ENCODE measurements at places on chromosomes 2 and 18.

- DNase-seq: no peak
These were observed 5.9 kb downstream of the NRXN1 start for GRCh38 chr2:51025906-51026555.

GRCh38 chr2:73970850-73971471 lies 13.7 kb upstream of the TET3 start:
- no peak for DNase-seq

DNA sequence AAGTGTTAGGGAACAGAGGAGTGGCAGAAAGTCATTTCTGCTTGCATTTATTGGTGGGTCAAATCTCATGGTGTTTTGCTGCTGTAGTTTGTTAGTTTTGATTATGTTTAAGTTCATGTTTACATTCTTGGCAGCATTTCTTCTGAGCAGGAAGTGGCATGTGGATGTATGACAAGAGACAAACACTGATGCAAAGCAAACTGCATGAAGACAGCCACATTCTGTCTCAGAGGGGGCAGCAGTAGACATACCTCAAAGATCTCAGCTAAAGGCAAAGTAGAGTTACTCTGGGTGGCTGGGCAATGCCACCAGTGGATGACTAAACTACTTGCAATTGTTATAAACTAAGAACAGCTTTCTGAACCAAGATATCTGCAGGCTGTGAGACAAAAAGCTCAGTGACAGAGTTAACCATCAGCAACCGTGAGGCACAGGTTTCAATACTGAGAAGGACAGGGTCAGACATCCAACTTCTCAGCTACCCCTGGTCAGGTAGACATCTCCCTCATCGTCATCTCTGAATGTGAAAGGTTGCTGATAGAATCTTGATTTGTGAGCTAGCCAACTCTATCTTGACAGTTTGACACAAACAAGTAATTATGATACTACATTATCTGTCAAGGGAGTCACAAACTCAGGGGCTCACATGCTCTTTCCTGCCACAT lies 16.4 kb downstream of the GALNT3 start:
- DNase-seq: no peak

DNA sequence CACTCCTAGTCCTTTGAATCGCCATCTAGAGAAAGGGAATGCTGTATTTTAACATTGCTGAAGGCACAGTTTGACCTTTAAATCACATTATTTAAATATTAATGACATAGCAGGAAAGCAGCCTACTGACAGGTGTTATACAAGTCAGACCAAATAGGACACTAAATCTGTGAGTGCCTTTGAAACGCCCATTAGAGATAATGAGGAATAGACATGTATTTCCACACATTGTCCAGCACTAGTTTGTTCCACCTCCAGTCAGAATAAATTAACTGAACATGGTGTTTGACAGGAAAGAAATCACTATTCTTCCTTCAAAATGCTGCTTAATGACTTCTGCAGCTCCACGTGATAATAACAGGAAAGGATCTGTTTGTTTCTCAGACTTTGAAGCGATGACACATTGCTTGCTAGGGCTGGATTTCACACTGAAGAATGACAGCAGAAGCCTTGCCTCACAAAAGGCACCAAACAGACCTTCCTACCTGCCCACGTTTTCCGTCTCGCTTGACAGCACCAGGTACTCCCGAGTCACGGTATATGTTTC lies 90.5 kb upstream of the DDX18 start:
- peak; percentile 15 for DNase-seq

DNA sequence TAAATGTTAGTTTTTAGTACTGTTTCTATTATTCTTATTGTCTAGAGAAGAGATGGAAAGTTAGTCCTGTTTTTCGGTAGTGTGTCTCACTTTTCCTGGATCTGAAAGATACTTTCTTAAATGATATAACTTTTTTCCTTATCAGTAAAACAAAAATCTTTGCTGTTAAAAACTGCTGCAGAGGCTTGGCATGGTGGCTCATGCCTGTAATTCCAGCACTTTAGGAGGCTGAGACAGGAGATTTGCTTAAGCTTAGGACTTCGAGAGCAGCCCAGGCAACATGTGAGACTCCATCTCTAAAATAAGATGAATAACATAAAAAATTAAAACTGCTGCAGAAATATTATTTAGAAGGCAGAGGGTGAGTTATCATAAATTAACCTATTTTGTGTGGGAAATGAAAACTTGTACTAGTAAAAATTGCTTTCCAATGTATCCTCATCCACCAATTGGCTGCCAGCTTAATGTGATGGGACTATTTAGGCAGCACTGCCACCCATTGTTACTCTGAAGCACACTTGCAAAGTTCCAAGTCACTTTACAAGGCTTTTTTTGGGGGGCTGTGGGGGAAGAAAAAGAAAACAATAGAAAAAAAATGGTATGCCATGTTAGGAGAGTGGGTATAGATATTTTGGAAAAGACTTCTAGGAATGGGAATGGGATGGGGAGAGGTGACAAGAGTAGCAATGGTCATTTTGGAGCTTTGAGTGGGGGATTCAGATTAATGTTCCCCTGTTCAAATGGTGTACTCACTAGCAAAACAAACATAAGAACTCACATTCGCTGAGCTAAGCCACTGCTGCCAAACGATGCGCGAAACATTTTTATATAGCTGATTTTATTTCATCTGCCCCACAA lies 62.7 kb downstream of the MEIS1 start:
- no peak for DNase-seq

GRCh38 chr2:33268246-33268831 lies 208.1 kb upstream of the RASGRP3 start:
- no peak for DNase-seq

DNA sequence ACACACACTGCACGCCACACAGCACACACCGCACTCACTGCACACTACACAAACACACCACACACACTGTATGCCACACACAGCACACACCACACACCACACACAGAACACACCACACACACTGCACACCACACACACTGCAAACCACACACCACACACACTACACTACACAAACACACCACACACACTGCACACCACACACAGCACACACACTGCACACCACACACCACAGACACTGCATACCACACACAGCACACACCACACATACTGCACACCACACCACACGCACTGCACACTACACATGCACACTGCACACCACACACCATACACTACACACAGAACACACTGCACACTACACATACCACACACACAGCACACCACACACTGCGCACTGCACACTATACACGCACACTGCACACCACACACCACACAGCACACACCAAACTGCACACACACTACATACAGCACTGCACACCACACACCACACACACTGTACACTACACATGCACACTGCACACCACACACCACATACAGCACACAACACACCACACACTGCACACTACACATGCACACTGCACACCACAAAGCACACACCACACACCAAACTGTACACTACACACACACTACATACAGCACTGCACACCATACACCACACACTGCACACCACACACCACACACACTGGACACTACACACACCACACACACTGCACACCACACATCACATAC lies 59.6 kb downstream of the ASB1 start:
- DNase-seq: no peak

DNA sequence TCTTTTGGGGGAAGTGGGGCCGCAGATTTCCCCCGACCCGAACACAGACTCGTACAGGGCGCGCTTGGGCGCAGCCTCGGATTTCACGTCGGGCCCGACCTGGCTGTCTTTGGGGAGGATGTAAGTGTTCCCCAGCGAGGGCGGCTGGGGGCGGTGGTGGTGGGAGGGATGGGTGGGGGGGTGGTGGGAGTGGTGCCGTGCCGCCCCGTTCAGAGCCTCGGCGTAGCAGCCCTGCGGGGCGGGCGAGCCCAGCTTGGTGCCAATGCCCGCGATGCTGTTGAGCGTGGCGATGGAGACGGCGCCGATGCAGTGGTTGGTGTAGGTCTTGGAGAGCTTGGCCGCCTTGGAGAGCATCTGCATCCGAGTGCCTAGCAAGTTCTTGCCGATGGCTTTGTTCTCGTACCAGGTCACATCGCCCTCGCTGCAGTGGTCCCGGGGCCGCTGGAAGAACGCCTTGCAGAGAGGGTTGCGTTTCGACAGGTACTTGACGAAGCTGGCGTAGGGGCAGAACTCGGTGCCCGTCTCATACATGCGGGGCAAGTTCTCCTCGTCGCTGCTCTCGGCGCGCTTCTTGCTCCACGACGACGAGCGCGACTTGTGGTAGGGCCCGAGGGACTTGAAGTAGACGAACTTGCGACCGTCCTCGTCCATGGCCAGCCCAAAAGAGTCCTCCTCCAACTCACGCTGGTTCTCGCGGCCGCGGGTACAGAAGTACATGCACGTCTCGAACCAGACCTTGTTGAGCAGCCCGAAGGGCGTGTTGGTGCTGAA lies 1.3 kb downstream of the KCTD1 start:
- peak; percentile 20 for DNase-seq

GRCh38 chr2:98772536-98772935 lies 41.6 kb upstream of the MGAT4A start:
- no peak for DNase-seq

DNA sequence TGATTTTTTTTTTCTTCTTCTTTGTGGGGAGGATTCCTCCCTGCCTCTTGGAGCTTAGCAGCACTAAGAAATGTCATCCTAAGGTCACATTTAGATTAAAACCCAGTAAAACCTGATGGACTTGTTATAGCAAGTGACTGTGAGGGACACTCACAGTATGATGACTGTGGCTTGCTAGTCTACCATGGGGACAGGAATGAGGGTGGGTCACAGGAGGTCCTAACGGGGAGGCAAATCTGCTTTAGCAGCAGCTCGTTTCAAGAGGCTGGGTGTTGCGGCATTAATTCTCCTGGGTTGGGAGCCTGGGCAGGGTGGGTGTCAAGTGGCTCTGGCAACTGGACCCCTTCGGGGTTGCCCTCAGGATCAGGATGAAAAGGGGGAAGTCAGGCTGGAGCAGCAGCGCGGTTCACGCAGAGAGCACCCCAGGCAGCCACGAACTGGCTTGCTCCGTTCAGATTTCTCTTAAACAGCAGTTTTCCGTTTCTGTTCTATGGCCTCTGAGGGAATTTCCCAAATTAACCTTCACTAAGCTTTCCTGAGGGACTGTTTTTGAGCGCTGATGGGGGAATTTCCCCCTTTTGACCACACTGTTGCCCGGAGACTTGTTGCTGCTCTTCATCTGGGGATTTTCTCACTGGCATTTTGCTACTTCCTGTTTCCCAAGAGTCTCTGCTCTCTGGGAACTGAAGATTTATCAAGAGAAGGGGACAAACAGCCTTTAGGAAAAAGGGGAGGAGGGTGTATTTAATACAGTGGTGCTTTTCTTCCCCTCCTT lies 59.8 kb upstream of the PELI1 start:
- DNase-seq: no peak

- no peak for DNase-seq
These were observed 4.0 kb downstream of the DIPK1C start for GRCh38 chr18:74453016-74453566.

GRCh38 chr2:46689993-46690392 lies 210.6 kb downstream of the TMEM247 start:
- no peak for DNase-seq

DNA sequence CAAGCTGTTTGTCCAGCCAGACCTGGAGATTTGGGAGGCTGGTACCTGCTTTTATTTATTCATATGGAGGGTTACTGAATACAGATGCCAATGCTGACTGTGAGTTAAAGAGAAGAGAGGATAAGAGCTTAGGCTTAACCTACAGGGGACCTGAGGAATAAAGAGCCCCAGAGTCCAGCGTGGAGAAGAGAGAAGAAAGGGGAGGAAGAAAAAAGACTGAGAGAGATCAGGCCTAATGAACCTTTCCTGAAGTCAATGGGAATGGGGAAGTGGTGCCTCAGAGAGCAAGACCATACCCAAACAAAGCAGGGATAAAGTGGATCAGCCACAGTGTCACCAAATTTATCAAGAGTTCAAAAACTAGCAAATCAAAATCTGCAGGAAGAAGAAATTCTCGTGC lies 348.6 kb upstream of the KCNH7 start:
- DNase-seq: no peak

DNA sequence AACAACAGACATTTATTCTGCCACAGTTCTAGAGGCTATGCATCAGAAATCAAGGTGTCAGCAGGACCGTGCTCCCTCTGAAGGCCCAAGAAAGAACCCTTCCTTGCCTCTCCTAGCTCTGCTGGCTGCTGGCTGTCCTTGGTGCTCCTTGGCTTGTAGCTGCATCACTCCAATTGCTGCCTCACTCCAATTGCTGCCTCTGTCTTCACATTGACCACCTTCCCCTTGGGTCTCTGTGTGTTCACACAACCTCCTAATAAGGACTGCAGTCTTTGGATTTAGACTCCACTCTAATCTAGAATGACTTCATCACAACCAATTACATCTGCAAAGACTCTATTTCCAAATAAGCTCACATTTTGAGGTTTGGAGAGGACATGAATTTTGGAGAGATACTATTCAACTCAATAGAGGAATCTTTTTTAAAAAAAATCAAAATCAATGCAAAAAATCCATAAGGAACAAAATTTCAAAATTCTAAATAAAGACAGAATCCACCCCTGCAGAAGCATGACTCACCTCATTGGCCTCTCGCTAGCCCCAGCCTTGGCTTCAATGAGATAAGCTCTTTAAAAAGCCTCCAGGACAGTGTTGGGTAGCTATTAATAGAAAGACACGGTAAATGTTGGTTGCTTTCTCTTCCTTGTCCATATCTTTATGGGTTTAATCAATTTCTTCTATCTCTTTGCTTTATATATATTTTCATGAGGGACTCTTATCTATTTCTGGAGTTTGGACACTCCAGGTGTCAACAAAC lies 267.6 kb upstream of the MGAT5 start:
- no peak for DNase-seq

- DNase-seq: no peak
These were observed 4.2 kb downstream of the CNDP2 start for GRCh38 chr18:74500372-74500771.

DNA sequence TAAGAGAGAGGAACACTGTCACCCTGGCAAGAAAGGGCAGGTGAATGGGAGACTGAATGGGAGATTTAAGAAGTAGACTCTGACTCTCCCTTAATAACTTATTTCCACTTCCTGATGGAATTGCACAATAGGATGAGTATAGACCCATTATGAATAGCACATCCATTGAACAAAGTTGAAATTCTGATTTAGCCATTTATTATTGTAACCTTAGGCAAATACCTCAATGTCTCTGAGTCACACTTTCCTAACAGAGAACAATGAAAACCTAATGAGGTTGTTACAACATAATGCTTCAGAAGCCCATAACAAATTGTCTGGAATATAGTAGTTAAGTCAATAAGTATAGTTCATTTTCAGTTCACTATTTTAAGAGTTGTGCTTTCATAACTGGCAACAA lies 78.9 kb downstream of the NRXN1 start:
- no peak for DNase-seq

DNA sequence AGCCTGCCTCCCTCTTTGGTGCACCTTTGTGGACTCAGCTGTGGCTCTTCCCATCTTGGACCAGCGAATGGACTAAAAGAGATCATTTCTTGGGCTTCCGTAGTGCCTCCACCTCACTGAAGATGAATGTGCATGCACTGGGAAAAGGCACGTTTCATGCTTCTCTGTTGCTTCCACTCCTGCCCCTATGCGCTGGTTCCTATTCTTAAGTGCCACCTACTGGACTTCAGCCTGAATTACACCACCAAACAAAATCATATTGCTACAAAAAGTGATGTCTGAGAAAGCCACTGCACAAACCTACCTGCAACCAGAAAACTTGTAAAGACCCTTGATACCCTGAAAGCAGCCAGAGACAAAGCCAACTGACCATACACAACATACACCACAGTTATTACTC lies 695.6 kb downstream of the TSN start:
- no peak for DNase-seq
